HCT116 (cell line): ENCODE measurements at places on chromosomes 3 and 15. TPM values are rescaled to one million over a fixed set of nuclear protein-coding genes. Genes with fewer than 3 reads are reported as not detected.

DNA sequence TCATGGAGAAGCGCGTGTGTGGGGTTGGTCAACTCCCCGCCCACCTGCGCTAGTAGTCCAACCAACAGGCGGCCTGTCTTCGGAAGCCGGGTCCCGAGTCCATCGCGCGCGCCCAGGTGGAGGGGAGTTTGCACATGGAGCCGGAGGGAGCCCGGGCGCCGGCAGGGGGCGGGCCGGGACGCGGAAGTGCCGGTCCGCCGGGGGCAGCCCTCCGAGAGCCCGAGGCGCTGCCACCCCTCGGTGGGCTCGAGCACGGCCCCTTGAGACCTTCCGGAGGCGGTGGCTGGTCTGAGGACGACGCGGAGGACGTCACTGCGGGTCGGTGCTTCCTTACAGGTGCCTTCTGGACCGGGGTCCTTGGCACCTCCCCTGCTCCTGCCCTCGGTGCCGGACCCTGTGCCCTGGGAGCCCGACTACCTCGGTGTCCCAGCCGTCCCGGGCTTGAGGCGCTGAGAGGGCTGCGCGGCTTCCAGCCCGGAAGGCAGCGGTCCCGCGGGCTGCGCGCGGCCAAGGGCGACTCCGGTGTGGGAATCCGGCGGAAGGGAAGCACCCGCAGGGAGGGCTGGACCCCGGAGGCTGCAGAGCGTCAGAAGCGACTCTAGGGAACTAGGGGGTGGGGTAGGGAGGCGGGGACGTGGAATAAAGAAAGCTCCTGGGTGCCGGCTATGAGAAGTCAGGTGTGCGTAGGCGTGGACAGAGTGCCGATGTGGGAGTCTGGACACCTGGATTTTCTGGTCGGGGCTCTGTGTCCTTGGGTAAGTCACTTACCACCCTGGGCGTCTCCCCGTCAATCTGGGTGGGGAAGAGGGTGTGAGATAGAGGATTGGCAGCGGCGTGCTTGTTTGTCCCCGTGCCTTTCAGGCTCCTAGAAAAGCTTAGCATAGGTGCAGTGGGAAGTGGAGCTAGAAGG lies 212.3 kb downstream of the FGF12 start:
- peaks cover 10% of the 10 kb centered on the region for H3K27me3 ChIP-seq
- H3K4me3 ChIP-seq: no peak overlapping the region
- no peak overlapping the region for H3K27ac ChIP-seq
- no peaks in the 10 kb centered on the region for H3K36me3 ChIP-seq

GRCh38 chr15:76138436-76138835 lies 78.7 kb downstream of the TMEM266 start:
- H3K27me3 ChIP-seq: no peaks in the 10 kb centered on the region
- H3K4me3 ChIP-seq: no peak overlapping the region
- no peak for DNase-seq
- H3K27ac ChIP-seq: no peak overlapping the region

CCDC12 gene
- 46.5 TPM for total RNA-seq

DNA sequence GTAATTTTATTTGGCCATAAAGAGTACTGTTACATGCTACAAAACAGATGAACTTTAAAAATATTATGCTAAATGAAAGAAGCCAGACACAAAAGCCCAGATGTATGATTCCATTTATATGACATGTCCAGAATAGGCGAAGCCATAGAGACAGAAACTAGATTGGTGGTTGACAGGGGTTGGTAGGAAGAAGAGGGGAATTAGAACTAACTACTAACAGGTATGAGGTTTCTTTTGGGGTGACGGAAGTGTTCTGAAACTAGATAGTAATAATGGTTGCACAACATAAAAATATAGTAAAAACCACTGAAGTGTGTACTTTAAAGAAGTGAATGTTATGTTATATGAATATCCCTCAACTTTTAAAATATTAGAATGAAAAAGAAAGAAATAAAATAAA lies 66.1 kb downstream of the GBE1 start:
- H3K27ac ChIP-seq: no peak overlapping the region
- H3K27me3 ChIP-seq: no peaks in the 10 kb centered on the region
- no peak for DNase-seq
- H3K36me3 ChIP-seq: no peaks in the 10 kb centered on the region
- H3K4me1 ChIP-seq: no peaks in the 10 kb centered on the region
- H3K4me3 ChIP-seq: no peak overlapping the region

DNA sequence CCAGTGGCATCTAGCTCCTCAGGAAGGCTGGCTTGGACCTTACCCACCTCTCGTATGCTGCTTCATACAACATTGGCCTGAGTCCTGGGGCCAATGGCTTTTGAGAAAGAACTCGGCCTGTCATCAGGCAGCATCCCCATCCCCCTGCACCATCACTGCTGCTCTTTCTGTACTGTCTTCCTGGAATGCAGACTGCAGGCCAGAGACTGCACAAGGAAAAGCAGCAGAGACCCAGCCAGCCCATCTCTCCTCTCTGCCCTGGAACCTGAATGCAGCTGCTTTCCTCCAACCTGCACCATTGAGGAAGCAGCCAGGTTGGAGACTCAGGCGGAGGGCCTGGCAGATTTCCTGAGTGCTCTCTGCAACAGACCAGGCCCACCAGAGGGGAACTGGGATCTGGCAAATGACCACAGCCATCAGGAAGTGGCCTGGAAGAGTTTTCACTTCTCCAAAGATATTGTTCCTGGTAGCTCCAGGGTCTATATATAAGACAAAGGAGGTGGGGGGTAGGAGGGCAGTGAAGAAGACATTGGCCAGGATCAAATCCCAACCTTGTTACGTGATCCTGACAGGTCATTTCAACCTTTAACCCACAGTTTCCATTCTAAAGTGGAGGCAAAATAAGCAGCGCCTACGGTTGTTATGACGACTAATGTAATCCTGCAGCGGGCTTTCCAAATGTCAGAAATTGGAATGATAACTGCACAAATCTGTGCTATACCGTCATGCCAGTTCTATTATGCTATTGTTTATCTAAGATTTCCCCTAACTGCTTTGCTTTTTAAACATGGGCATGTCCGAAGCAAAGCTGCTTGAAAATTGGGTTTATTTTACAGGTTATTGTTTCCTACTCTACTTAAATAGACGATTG lies 24.4 kb upstream of the RAB7A start:
- peaks cover 10% of the 10 kb centered on the region for H3K4me1 ChIP-seq
- H3K27me3 ChIP-seq: no peaks in the 10 kb centered on the region
- H3K27ac ChIP-seq: no peak overlapping the region
- H3K4me3 ChIP-seq: no peak overlapping the region
- no peak for DNase-seq
- H3K36me3 ChIP-seq: no peaks in the 10 kb centered on the region

- H3K27ac ChIP-seq: no peak overlapping the region
- H3K27me3 ChIP-seq: no peaks in the 10 kb centered on the region
- no peak overlapping the region for H3K4me3 ChIP-seq
- no peaks in the 10 kb centered on the region for H3K4me1 ChIP-seq
- DNase-seq: no peak
Observed at GRCh38 chr3:8491271-8492144, 10.1 kb upstream of the LMCD1 start.

TNFSF10 gene
- total RNA-seq: 0.20 TPM

GRCh38 chr3:44436181-44436580 lies 41.3 kb downstream of the ZNF445 start:
- H3K27ac ChIP-seq: no peak overlapping the region
- H3K36me3 ChIP-seq: no peaks in the 10 kb centered on the region
- H3K4me3 ChIP-seq: no peak overlapping the region
- H3K27me3 ChIP-seq: no peaks in the 10 kb centered on the region
- no peaks in the 10 kb centered on the region for H3K4me1 ChIP-seq

- no peak overlapping the region for H3K4me3 ChIP-seq
- DNase-seq: no peak
- peaks cover 23% of the 10 kb centered on the region for H3K4me1 ChIP-seq
- no peaks in the 10 kb centered on the region for H3K36me3 ChIP-seq
Observed at GRCh38 chr15:77163781-77164384, 93.0 kb upstream of the TSPAN3 start.

DNA sequence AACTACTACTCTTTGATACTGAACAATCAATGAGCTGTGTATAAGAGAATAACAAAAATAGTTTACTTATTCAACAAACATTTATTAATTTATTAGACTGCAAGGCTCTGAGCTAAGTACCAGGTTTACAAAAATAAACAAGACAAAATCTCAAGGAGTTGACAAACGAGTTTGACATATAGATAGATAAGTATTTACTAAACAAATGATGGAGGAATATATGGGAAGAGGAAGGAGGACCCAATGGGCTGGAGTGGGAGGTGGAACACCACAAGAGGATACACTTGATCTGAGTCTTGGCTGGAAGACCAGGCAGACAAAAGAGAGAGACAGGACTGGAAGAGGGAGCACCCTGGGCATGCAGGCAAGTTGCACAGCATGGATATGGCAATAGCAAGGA lies 47.5 kb upstream of the FSIP1 start:
- no peak overlapping the region for H3K27ac ChIP-seq
- no peak overlapping the region for H3K4me3 ChIP-seq

- DNase-seq: no peak
- no peaks in the 10 kb centered on the region for H3K27me3 ChIP-seq
- H3K4me1 ChIP-seq: no peaks in the 10 kb centered on the region
- H3K36me3 ChIP-seq: no peaks in the 10 kb centered on the region
- no peak overlapping the region for H3K4me3 ChIP-seq
Observed at GRCh38 chr3:53673722-53674350, 172.4 kb downstream of the CHDH start.

DNA sequence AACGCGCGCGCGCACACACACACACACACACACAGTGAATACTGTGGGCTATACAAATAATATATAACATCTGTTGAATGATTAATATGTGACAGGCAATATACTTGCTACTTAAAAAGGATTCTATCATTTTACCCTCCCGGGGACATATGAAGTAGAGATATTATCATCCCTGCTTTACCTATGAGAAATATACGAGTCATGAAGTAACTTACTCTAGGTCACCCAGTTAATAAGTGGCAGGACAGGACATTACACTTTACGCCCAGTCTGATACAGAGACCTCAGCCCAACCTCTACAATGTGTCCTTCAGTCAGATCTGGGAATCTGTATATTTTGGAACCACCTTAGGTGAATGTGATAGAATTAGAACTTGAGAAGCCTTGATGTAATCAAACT lies 55.4 kb downstream of the CCDC54 start:
- H3K4me1 ChIP-seq: peaks cover 33% of the 10 kb centered on the region
- no peak for DNase-seq
- H3K36me3 ChIP-seq: no peaks in the 10 kb centered on the region
- H3K27ac ChIP-seq: no peak overlapping the region
- no peaks in the 10 kb centered on the region for H3K27me3 ChIP-seq
- H3K4me3 ChIP-seq: no peak overlapping the region

C3orf85 gene
- total RNA-seq: not detected

GRCh38 chr3:46358466-46358865 lies 4.6 kb downstream of the CCR2 start:
- no peaks in the 10 kb centered on the region for H3K36me3 ChIP-seq
- no peaks in the 10 kb centered on the region for H3K4me1 ChIP-seq

GRCh38 chr15:58748852-58749531 lies 515 bp downstream of the ADAM10 start:
- peak overlapping the region; percentile 94 for H3K4me3 ChIP-seq
- H3K27ac ChIP-seq: peak overlapping the region; percentile 94
- no peaks in the 10 kb centered on the region for H3K36me3 ChIP-seq
- no peaks in the 10 kb centered on the region for H3K27me3 ChIP-seq
- peaks cover 18% of the 10 kb centered on the region for H3K4me1 ChIP-seq

DNA sequence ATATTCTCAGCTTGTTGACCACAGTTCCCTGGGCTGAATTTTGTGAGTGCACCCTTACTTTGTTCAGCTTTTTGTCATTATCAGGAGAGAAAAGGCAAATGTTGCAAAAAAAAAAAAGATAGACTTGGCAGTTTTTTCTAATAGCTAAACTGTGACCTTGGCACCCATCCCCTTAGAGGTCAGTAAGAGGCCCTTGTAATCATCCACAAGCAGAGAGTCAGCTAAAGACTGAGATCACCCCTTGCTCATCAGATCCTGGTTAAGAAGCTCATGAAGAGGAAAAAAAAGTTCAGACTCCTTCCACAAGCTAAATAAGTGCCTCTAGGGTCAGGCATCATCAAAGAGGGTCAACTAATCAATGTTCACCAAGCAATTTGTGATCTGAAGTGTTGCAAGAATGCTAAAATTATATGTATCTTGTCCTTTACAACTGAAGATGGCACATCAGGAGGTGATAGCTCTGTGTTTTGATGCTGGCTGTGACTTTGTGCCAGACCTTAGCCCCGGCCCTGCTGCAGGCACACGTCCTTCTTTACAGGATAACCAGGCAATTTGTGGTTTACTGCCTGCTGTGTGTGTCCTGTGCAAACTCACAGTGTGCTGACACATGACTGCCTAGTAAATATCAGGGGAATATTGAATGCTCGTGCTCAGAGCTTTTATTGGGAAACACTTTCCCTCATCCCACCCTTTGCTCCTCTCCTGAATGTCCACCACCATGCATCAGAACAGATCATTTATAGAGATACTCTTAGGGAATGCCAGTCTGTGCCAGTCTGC lies 262.9 kb downstream of the IL5RA start:
- H3K27me3 ChIP-seq: no peaks in the 10 kb centered on the region
- no peak overlapping the region for H3K4me3 ChIP-seq
- no peaks in the 10 kb centered on the region for H3K4me1 ChIP-seq
- no peak for DNase-seq
- H3K27ac ChIP-seq: no peak overlapping the region
- H3K36me3 ChIP-seq: no peaks in the 10 kb centered on the region

DNA sequence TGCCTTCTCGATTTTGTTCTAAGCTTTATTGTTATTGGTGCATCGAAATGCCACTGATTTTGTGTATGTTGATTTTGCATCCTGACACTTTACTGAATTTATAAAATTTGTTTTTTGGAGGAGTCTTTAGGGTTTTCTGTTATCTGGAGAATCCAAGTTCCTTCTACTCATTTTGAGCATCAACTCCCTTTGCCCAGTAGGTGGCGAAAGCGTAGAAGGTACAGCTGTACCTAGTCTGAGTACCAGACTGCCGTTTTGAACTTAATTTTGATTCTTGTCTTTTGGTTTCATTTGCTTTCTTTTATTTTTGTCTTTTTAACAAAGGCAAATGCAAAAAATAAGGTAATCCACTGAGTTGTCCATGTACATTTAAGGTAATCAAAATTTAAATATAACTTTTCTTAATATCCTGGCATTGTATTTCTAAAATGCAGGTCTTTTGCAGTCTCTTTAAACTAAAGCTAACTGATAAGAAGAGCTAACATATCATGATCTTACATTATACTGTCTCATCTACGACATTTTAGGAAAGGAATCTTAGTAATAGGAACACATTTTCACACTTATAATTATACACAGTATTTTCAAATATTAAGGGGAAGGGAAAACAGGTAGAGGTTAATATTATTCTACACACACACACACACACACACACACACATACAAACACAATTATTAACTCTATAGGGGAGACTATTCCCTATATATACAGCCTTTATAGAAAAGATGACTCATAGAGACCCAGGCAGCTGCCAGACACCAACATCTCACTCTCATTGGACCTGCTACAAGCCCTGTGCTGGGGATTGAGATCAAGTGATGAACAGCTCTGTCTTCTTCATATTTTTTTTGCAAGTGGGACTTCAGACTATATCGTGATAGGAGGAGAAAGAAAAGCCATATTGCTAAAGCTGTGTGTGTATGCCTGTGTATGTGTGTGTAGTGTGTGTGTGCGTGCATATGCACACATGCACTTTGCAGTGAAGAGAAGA lies 71.8 kb downstream of the SYNPR start:
- peaks cover 16% of the 10 kb centered on the region; the same call in 1 of the 2 replicates for H3K27me3 ChIP-seq
- H3K36me3 ChIP-seq: no peaks in the 10 kb centered on the region
- H3K4me1 ChIP-seq: no peaks in the 10 kb centered on the region
- no peak overlapping the region for H3K4me3 ChIP-seq

AGTR1 gene
- total RNA-seq: not detected

GOLGA6L10 gene
- total RNA-seq: 1.2 TPM

- no peaks in the 10 kb centered on the region for H3K27me3 ChIP-seq
- peak overlapping the region; percentile 18; the same call in 1 of the 2 replicates for H3K27ac ChIP-seq
- H3K36me3 ChIP-seq: no peaks in the 10 kb centered on the region
- H3K4me1 ChIP-seq: peaks cover 49% of the 10 kb centered on the region
Observed at GRCh38 chr3:11212299-11212608, 58.0 kb downstream of the HRH1 start.

CIP2A gene
- total RNA-seq: 41.6 TPM

- DNase-seq: no peak
- no peaks in the 10 kb centered on the region for H3K4me1 ChIP-seq
Observed at GRCh38 chr3:189710620-189711402, 79.6 kb downstream of the TP63 start.
